ENCODE measurements at places on chromosomes 12 and 14.

DNA sequence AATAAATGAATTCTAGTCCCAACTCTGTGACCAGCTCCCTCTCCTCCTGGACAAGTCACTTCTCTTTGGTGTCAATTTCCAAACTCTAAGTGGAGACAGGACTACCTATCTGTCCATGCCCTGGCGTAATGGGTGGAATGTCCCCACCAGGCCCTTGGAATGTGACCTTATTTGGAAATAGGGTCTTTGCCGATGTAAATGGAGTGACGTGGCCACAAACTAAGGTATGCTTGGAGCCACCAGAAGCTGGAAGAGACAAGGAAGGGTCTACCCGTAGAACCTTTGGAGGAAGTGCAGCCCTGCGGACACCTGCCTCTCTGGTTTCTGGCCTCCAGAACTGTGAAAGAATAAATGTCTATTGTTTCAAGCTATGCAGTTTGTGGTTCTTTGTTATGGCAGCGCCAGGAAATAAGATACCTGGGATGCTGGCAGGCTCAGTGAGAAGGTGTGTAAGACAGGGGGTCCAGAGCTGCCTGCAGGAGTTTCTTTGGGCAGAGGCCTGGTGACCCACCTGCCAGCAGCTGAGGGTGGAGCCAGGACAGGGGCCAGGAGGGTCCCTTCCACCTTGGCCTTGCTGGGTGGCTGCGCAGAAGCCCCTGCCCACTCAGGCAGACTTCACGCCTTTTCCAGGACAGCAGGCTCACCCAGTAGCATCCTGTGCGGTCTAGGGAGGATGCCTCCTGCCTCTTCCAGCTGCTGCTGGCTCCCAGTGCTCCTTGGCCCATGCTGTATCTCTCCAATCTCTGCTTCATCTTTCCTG lies 45.8 kb downstream of the ARL6IP4 start:
- no peak for DNase-seq

GRCh38 chr14:77880056-77880455 lies 80.1 kb downstream of the ADCK1 start:
- no peak for DNase-seq

GRCh38 chr14:24513009-24513408 lies 4.9 kb upstream of the CMA1 start:
- no peak for DNase-seq

- no peak for DNase-seq
Measured at GRCh38 chr12:60834806-60835205, 1239.0 kb downstream of the SLC16A7 start.

DNA sequence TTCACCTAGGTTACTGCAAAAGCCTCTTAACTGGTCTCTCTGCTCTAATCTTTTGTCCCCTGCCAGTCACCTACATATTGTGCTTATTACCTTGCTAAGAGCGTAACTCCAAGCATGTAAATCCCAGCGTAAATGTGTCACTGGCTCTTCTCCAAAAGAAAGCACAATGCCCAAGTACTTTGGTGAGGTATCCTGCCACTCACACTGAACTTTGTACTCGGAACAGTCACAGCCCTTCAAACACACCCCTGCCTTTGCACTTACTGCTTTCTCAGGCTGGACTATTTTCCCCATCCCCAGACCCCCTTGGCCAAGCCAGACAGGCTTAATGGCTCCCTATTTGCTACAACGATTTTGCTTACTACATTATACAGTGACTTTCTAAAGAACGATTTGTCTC lies 31.7 kb downstream of the GALNT4 start:
- DNase-seq = no peak

DNA sequence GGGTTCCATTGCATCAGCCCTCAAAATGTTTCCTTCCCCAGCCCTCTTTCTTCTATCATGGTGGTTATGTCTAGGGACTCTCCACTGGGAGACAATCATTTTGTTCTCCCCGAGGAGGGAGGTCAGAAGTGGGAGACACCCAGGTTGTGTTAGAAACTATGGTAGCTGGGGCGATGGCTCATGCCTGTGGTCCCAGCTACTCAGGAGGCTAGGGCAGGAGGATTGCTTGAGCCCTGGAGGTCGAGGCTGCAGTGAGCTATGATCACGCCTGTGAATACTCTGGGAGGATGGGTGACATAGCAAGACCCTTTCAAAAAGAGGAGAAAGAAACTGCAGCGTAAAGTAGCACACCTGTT lies 13.0 kb upstream of the LRRC23 start:
- no peak for DNase-seq

DNA sequence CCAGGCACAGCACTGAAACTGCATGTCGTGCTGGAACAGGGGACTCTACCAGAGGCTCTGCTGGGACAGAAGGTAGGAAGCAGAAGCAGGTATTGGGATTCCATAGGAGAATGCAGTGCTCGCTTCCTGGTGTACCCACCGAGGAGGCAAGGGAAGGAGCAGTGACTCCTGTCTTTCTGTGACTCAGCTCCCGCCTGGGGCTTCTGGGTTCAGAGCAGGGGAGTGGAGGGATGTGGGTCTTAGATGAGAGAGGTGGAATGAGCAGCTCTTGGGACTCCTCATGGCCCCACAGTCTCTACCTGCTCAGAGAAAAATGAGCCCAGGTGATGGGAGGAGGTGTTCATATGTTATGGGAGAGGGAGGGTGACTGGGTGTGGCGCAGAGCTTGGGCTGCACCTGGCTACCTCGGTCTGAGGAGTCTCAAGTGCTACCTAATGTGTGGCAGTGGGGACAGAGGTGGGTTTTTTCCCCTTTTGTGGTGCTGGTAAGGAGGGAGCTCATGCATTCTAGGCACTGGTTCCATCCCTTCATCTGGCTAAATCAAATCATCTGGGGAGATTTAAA lies 26.3 kb downstream of the WNT5B start:
- DNase-seq = no peak

DNA sequence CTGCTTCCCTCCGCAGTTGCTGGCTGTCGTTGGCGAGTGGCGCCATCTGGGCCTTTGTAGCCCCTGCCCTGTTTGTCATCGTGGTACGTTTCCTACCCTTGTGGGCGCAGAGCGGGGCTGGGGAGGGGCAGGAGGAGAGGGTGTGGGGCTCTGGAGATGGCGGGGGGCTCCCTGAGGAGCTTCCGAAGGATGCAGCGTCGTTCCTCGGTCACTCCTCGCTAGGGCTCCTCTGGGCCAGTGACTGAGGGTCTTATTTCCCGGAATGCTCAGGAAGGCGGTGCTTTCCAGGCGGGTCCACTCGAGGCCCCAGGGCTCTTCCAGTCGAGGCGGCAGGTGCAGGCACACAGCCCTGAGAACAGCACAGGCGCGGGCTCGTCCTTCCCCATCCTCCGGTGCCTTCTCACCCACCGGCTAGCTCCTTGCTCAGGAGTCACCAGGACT lies 167.1 kb downstream of the ADGRD1 start:
- no peak for DNase-seq

GRCh38 chr12:18676996-18677588 lies 60.7 kb downstream of the PLCZ1 start:
- no peak for DNase-seq

DNA sequence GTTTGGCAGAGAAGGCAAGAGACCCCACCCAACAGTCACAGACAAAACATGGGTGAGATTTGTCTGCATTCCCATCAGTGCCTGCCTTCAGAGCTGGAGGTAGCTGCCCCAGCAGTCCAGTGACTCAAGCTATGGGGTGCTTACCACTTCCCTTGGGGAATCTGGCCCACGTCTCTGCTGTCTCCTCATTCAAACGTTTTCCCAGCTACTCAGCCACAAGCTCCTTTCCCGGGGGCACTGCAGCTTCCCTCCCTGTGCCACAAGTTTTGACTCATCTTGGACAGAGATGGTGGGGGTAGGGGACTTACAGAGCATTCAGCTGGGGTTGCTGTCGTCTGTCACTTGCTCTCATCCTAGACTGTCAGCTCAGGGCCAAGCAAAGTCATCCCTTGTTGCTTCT lies 66.6 kb downstream of the FBXL14 start:
- DNase-seq = no peak

DNA sequence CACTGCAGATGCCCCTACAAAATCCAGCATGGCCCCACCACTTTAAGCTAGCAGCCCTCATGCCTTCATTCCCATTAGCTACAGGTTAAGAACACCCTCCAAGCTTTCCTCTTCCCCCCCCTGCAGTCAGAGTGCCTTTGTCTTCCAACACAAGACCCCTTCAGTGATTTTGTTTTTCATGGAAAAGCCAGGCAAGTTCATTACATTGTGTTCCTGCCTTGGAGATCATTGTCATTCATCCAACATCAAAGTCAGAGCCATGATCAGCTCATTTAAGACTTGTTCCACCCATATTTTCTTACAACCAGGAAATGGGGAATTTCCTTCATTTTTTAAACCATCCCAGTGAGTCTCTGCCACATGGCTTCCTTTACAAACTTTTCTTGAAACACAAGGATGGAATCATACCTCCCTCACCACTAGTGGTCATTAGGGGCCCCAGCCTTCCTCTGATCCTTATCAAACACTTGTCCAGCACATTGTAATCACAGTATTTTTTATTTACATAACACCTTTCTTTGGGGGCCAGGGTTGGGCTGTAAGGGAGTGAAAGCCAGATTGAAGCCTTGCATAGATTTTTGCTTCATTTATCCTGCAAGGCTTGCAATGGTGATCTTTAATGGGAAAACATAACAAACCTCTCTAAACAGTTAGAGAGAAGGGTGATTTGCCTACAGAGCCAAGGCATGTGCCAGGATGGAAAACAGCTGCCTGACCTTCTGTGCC lies 765.3 kb downstream of the MED13L start:
- DNase-seq = no peak

DNA sequence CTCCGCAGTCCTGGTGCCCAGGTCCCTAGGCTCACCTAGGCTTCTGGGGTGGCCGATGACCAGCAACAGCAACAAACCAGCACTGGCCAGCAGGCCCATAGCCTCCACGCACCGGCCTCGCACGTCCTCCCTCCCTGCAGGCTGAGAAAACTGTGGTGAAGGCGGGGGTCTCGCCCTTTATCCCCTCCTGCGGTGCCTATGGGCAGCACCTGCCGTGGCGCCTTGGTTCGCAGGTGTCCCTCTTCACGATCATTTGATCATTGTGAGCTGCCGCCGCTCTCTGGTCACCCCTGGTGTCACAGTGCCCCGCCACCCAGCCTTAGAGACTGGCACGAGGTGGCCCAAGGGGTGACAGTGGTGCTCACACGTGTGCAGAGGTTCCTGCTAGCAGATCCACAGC lies at the start of gene OVCH1:
Gene OVCH1, minus strand, starts transcription at position 99 of the 400 bp plus-strand sequence. Its CDS starts 0 bp downstream, at position 99.
- DNase-seq = no peak

- DNase-seq = no peak
Measured at GRCh38 chr12:54265364-54265812, 14.5 kb downstream of the CBX5 start.

DNA sequence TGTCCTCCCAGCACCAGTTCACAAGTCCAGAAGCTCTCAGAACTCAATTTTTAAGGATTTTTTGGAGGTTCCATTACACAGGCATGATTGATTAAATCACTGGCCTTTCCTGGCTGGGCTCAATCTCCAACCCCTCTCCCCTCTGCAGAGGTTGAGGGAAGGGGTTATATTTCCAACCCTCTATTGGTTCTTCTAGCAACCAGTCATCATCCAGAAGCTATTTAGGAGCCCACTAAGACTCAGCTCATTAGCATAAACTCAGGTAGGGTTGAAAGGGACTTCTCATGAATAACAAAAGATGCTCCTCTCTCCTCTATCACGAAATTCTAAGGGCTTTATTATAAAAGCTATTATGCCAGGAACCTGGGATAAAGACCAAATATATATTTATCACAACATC lies 41.5 kb downstream of the SPPL3 start:
- no peak for DNase-seq

DNA sequence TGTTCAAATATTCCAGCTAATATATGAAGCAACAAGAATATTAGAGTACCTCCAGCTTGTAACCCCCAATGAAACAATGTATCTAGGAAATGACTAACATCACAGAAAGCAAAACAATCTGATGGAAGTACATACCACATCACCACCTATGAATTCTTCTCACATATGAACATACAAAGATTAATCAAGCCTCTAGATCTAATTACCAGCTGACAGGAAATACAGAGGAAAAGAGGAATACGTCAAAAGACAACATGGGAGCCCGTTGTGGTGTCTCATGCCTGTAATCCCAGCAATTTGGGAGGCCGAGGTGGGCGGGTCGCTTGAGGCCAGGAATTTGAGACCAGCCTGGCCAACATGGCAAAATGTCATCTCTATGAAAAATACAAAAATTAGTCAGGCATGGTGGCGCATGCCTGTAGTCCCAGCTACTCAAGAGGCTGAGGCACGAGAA lies 7.5 kb downstream of the NEDD8 start:
- no peak for DNase-seq

- no peak for DNase-seq
Measured at GRCh38 chr12:12230275-12230674, 36.6 kb downstream of the LRP6 start.

DNA sequence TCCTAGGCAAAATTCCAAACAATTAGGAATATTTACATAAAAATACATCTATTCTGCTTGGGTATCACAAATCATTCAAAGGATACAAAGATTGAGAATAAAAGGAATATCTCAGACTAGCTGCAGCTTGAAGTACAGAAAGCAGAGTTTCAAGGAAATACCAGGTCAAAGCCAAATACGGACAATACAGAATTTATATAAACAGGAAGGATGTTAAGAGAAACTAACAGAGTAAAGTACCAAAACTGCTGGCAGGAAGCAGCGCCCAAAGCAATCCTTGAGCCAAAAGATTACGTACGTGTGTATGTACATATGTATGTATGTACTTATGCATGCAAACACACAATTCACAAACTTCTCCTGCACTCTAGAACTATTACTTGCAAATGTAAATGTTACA lies 86.6 kb downstream of the PPP1R12A start:
- DNase-seq = no peak

DNA sequence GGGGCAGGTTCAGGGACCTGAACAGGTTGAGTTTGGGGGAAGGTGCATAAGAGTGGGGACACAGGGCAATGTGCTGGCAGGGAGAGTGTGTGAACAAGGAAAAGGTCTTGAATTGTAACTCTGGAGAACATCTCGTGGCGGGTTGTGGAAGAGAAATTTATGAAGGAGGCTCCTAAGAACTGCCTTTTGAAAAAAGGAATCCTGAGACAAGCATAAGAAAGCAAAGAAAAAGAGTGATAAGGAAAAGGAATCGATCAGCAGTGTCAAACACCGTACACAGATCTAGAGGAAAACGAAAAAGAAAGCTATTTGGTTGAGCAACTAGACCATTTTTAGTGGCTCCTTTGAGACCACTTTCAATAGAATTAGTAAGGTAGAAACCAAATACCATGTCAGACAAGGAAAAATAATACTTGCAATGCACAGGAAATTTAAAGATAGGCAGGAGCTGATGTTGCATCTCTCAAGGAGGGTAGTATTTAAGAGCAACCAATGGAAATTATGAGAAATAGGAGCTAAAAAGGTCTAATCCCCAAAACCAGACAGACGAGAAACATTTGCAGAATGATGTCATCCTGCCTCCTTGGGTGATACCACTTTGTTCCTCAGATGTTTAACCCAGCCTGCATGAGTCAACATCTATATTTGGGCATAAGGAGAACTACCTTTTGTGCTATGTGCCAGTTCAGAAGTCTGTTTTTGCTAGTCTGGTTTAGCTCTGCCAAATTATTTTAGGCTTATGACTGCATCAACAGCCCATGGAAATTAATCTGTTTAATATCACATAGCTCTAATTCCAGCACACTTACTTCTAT lies 64.5 kb upstream of the STK38L start:
- peak; percentile 50 for DNase-seq

- peak; percentile 54 for DNase-seq
Measured at GRCh38 chr14:20413744-20414082, 412 bp upstream of the TEP1 start.

Data from B cell (primary cell).